Cerebellar nuclear complex (tissue), 1 donor: ENCODE measurements at places on chromosomes 5 and 9.

- DNase-seq, result no peak
Observed at GRCh38 chr9:118367383-118367782, 663.2 kb downstream of the TLR4 start.

DNA sequence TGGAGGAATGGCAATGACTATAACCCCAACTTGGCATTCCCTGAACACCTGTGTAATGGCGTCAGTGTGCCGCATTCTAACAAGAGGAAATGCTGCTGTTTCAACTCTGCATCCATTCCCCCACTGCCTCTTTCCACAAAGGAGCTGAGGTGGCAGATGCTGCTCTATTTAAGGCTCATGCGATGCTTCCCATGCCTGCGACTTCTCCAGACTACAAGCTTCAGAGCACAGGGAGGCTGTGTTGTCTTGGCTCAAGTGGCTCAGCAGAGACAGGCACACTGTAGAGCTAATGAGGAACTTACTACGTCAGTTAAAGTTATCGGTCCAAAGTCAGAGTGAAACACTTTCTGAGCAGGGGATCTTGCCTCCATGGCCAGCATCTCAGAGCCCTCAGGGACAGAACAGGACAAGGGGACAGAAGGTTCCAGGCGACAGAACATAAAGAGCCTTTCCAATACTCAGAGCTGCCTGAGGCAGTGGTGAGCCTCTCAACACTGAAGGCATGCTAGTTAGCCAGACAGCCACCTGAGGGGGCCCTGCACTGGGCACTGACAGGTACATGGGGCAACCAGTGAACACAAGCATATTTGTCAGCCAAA, 21.8 kb downstream of the TNIP1 start:
- no peak for DNase-seq

DNA sequence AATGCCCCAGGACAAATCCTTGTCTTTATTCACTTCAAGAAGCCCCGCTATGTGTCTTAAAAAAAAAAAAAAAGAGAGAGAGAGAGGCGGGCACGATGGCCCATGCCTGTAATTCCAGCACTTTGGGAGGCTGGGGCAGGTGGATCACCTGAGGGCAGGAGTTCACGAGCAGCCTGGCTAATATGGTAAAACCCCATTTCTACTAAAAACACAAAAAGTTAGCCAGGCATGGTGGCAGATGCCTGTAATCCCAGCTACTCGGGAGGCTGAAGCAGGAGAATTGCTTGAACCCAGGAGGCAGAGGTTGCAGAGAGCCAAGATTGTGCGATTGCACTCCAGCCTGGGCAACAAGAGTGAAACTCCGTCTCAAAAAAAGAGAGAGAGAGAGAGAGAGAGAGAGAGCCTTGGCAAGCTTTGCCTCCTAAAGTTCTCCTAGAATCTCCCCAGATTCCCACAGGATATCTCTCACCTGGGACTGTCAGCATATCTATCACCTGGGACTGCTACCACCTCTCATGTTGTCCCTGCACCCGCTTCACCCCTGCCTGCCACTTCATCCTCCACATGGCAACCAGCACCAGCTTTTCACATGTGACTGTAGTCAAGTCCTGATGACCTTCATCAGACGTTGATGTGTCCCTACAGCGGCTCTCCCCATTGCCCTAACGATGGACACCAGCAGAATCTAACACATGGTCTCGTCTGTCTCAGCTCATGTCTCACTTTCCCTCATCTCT, 5.8 kb downstream of the ITK start:
- no peak for DNase-seq

GRCh38 chr5:107817951-107818350, 147.2 kb upstream of the EFNA5 start:
- no peak for DNase-seq

DNA sequence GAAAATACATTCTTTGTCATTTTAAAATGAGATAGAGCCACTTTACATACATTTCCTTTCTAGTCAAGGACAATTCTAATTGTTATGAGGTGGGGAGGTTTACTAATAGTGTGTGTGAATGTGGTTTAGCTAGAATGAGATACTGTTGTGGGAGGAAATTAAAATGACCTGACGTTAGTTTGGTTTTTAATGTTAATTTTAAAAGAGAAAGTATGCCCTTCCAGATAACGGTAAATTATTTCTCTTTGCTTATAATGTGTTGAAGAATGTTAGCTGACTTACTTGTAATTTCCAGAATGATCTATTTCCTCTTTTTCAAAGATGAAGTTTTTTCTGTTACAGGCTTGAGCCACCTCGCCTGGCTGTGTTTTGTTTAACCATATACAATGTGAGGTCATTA, 1.7 kb upstream of the TAF7 start:
- DNase-seq, result no peak

DNA sequence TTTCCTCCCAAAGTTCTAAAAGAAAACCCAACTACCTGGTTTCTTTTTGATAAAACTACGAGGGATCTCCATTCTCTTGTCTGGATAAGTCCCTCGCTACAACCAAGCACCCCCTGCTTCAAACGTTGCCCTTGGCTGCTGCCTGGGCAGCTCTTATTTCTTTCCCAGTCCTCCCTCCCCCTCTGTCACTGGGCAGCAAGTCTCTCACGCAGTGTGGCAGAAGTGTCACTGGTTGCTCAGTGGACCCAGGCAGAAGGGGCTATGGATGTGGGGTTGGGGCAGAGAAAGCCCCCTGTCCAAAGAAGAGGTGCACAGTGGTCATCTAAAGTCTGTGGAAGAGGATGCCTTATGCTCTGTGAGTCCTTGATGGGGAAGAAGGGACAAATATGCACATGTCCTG, 7.2 kb upstream of the SMIM32 start:
- no peak for DNase-seq

DNA sequence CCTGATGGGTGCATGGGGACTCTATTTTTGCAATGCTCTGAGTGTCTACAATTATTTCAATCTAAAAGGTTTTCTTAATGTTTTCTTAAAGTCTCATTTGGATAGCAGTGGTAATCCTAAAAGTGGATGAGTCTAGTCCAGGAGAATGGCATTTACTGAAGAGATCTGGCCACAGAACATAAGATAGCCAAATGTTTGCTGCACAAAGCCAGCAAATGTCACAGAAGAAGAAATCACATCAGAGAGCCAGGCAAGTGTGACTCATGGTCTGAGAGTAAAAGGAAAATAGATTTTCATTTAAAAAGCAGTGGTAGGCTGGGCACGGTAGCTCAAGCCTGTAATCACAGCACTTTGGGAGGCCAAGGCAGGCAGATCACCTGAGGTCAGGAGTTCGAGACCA, 352.7 kb upstream of the GRAMD2B start:
- no peak for DNase-seq

- DNase-seq, result no peak
Observed at GRCh38 chr5:94888674-94889073, 270.2 kb downstream of the SLF1 start.
